Stimulated activated CD8-positive, alpha-beta memory T cell treated with anti-CD3 and anti-CD28 coated beads, Interleukin-7, amount 100 ng/mL, for 1 hour (primary cell): ENCODE measurements at places on chromosomes 3 and 15.

DNA sequence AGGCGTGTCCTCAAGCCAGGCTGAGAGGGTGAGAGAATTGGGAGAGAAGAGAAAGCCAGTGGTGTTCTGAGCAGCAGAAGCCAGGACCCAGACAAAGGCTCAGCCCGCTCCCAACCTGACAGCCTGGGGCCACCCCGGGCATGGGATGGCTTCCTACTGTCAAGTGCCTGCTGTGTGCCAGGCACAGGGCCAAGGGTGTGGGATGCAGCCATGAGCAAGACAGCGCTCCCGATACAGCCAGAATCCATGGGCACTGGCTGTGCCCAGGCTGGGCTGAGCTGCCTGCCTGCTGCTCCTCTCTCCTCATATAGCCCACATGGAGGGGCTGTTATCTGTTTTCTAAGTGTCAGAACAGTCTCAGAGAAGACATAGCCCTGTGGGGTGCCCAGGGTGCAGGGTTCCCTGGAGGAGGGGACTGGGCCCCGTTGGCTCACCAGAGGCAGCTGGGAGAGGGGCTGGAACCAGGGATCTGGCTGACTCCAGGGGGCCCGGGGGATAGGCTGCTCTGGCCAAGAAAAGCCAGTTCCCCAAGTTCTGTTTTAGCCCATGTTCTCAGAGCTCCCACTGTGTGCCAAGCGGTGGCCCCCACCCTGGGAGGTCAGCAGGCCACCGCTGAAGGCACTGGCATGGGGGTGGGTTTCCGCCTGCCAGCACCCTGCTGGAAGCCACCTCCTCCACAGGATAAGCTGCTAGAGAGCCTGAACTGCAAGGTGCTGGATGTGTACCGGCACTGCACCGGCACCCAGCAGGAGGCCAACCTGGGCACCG lies 39.0 kb downstream of the CFAP100 start:
- DNase-seq, result no peak

DNA sequence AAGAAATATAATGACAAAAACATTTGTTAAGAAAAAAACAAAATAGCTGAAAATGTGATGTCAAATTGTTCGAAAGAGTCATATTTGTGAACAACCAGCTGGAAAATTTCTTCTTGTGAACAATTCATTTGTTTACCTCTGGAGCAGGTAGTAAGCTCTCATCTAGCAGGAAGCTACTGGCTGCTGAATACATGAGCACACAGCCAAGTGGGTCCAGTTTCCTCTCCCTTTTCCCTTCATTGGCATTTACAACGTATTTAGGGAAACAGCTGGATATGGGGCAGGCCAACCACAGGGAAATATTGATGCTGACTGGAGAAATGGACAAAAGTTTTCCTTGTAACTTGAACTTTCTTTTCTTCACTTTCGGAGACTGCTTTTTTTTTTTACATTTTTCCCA lies 1354.7 kb upstream of the EPHA6 start:
- DNase-seq, result no peak

GRCh38 chr3:150805354-150805753 lies 42.4 kb upstream of the SIAH2 start:
- no peak for DNase-seq

DNA sequence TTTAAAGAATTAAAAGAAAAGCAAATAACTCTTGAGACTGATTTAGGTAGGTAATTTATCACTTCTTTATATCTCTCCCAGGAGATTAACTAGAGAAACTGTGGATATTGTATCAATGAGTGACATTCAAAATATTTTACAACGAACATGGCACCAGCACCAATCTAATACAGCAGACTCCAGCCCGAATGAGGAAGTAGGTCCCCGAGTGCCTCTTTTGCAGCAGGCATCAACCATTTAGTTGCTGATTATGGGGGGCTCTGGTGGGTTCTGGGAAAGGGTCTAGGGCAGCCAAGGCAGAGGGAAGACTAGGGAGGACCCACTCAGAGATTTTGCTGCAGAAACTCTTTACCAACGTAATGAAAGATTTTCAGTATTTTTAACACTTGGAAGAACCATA lies 31.7 kb upstream of the TTC14 start:
- DNase-seq, result no peak

DNA sequence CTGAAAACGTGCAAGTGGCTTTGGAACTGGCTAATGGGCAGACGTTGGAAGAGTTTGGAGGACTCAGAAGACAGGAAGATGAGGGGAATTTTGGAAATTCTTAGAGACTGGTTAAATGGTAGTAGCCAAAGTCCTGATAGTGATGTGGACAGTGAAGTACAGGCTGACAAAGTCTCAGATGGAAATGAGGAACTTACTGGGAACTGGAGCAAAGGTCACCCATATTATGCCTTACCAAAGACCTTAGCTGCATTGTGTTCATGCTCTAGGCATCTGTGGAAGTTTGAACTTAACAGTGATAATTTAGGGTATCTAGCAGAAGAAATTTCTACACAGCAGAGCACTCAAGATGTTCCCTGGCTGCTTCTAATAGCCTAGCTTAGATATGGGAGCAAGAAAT lies 28.6 kb upstream of the SERPINI2 start:
- DNase-seq, result no peak

DNA sequence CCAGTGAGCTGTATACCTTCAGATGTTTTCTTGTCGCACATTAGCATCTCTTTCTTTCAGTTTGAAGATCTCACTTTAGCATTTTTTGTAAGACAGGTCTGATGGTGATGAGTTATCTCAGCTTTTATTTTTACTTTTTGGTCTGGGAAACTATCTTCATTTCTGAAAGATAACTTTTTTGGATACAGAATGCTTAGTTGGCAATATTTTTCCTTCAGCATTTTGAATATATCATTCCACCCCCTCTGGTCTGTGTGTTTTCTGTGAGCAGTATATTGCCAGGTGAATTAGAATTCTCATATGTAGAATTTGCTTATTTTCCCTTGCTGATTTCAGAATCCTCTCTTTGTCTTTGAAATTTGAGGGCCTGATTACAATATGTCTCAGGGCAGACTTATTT lies 743.3 kb downstream of the PLOD2 start:
- DNase-seq, result no peak
